Neuronal stem cell (in vitro differentiated cells): ENCODE measurements at places on chromosomes 3 and 15.

DNA sequence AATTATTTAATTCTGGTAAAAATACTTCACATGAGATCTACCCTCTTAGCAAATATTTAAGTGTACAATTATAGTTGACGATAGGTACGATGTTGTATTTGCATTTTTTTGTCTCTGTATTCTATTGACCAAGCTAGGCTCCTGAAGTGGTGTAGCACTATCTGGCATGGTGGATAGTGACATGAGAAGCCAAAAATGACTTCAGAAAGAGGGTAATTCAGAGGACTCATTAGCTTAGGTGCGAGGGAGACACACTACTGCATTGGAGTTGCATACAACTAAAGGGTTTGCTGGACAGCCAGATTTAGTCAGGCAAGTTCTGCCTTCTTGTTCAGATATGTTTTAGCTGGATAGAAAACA lies 50.6 kb downstream of the KBTBD8 start:
- DNase-seq, result no peak

GRCh38 chr15:96767703-96768434 lies 437.4 kb downstream of the NR2F2 start:
- no peak for DNase-seq

DNA sequence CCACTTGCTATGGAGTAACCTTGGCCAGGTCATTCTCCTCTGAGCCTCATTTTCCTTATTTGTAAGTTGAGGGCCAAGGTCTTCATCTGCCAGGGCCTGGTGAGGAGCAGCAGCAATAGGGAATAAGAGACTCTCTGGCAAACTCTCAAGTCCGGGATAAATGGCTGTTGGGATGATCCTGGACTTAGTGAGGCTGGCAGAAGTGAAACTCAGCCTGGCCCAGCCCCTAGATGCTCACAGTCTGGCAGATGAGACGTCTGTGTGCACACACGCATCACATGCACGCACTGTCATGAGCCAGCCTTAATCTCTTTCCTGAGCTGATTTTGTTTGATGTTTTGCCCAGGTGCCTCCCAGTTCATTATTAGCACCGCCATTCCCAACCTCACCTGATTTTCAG lies 26.8 kb downstream of the SLC6A6 start:
- no peak for DNase-seq

DNA sequence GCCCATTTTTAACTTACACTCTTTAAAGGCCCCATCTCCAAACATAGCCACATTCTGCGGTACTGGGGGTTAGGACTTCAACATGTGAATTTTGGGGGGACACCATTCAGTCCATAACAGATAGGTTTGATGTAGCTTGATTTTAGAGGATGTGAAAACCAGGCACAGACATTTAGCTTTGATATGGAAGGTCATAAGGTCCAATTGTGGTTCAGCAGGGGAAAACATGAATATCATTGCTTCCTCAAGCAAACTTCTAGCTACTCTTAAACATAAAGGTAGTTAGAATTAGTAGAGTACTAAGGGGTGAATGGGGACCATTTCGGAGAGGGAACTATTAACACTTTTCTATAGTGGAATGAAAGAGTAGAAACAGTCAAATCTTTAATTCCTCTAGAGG lies 13.6 kb upstream of the NFKBIZ start:
- no peak for DNase-seq

- no peak for DNase-seq
These were observed 149.9 kb upstream of the SLC2A2 start for GRCh38 chr3:171176244-171176933.

DNA sequence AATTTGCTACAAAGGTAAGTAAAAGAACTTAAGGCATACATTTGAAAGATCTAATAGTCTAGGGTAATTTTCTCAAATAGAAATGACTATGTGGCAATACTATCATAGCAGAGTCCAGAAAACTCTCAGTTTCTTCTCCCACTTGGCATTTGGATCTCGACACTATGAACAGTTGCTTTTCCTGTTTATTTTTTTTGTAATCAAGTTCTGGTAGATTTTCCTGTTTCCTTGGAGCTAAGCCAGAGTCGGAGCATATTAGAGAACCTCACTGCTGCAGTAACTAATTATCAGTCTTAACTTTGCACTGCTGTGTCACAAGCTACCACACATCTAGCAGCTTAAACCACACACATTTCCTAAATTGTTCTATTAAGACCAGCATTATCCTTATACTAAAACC lies 44.9 kb upstream of the ZNF385D start:
- no peak for DNase-seq

GRCh38 chr3:62774221-62774620 lies 101.0 kb downstream of the CADPS start:
- no peak for DNase-seq

DNA sequence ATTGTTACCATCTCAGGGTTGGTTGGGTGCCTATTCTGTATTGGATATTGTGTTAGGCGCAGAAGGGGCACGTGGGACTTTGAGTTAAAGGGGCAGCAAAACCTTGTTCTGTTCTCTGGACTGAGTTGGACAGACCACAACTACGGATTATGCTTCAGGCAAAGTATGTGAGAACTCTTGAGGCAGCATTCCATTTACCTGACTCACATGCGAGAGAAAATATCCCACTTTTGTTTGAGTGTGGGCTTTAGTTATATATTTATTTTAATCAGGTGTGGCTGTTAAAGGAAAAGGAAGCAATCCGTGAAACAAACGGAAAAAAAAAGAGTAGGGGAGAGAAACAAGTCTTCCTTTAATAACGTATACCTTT lies 627 bp upstream of the PLS1 start:
- no peak for DNase-seq

- no peak for DNase-seq
These were observed 8.6 kb downstream of the LTF start for GRCh38 chr3:46456118-46456517.

- DNase-seq, result no peak
These were observed 60.2 kb upstream of the CDAN1 start for GRCh38 chr15:42796955-42797782.

GRCh38 chr3:169264711-169265110 lies 398.8 kb downstream of the MECOM start:
- no peak for DNase-seq

DNA sequence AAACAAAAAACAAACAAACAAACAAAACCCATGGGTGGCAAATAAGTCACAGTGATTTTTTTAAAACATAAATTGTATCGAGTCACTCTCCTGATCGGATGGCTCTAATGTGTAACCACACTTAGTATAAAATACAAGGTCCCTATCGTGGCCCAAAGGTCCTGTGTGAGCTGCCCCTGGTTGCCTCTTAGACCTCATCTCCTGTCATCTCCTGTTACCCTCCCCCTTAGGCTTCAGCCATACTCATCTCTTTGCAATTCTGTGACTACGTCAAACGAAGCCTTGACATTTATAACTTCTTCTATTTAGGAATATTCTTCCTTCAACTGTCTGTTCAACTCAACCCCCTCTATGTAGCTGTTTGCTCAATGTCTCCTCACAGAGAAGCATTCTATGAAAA lies 43.9 kb upstream of the TTBK2 start:
- no peak for DNase-seq

DNA sequence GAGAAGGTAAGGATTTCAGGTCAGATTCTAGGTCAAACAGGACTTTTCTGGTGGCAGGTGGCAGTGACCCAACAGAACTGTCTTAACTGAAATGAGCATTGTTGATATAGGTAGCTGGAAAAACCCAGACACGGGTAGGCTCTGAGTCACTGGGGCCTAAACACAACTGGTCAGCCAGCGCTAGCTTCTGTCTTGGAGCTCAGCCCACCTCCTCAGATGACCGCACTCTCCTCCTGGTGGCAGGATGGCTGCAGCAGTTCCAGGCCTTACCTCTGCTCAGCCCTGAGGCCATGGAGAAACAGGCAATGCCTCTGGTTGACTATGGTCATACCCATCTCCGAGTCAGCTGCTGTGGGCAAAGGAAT lies 61.1 kb upstream of the GATA2 start:
- no peak for DNase-seq

- no peak for DNase-seq
These were observed 47.2 kb upstream of the EIF1B start for GRCh38 chr3:40262331-40262730.

DNA sequence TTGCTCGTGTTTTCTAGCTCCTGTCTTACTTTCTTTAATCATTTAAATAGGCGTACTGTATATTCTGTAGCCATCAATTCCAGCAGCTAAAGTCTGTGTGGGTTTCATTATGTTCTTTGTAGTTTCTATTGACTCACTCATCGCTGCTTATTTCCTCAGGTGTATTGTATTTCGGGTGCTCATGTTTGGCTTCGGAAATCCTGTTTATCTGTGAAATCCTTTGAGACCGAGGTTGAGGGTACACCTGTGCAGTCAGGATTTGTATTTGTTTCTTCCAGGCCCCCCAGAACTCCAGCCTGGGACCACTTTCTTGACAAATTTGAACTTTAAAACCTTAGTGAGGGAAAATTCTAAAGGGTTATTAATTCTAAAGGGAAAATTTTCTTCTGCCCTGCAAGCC lies 2.0 kb upstream of the PAK2 start:
- no peak for DNase-seq

- DNase-seq, result no peak
These were observed 62.6 kb downstream of the SMAD3 start for GRCh38 chr15:67127965-67128364.

DNA sequence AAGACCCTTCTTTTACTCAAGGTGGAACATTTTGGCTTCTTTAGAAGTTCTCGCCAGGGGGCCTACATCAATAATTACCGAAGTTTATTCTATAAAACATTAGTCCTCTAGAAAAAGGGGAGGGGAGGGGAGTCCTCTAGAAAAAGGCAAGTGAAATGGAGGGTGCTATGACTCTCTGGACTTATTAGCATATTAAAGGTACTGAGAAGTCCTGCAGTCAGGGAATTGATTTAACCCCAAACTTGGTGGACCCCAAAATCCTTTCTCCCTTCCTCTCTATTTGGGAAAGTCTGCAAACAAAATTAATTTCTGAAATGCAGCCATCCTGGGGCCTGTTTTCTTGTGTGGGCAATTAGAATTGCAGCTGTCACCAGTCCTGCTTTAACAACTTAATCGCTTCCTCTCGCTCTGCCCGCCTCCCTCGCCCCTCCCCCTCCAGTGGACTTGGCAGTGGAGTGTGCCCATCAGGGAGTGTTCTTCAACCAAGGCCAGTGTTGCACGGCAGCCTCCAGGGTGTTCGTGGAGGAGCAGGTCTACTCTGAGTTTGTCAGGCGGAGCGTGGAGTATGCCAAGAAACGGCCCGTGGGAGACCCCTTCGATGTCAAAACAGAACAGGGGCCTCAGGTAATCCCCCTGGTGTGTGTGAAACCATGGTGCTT lies 18.9 kb upstream of the LRRK1 start:
- DNase-seq, result no peak

- DNase-seq, result no peak
These were observed 21.0 kb upstream of the EID1 start for GRCh38 chr15:48856942-48857341.

DNA sequence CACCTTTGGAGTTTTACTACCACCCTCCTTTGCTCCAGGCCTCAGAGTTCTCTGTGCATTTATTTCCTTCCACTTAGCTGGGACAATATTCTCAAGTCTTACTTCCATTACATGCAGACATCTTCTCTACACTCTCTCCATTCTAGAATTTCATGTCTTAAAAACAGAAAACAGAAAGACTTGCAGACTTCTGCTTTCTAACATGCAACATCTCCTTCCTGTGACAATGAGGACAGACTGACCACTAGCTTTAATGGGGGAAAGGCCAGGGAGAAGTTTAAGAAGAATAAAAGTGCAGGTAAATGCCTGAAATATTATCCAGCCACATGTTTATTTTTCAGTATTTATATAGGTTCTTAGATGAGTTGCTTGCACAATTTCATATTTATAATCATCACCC lies 17.1 kb upstream of the CSTA start:
- DNase-seq, result no peak

DNA sequence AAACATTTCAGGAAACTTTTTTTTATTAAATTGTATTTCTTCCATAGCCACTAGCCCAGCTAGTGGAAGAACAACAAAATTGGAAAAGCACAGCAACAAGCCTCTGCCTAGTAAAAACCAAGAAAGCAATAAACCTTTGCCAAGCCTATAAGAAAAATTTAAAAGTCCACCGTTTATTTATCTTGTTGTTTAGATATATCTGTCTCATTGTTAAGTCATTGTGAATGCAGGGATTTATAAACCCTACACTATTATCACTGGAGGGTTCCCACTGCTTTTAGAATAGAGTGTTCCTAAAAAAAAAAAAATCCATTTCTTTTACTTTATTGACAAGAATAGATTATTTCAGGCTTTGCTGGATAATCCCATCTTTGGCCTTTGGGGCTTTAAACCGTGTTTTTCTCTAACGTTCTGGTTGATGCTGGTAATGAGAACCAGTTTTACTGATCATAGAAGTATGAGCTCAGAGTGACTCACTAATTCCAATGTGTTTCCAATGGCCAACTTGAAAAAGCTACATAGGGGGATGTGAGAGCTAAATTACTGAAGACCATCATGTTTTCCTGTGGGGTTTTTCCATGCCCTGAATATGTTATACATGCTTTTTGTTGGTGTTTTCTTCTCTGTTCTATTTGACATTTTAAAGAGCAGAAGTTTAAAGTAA lies 634.1 kb downstream of the RBMS3 start:
- no peak for DNase-seq

GRCh38 chr15:77811270-77811669 lies 178.6 kb upstream of the LINGO1 start:
- DNase-seq, result no peak

- DNase-seq, result no peak
These were observed 113.2 kb downstream of the PPP2R3A start for GRCh38 chr3:136078421-136079364.

GRCh38 chr3:179955809-179956208 lies 80.9 kb downstream of the PEX5L start:
- DNase-seq, result no peak

- DNase-seq, result no peak
These were observed 225.0 kb upstream of the ARHGEF26 start for GRCh38 chr3:153896197-153896596.

- no peak for DNase-seq
These were observed 207.0 kb upstream of the ATP10A start for GRCh38 chr15:26070095-26070532.

DNA sequence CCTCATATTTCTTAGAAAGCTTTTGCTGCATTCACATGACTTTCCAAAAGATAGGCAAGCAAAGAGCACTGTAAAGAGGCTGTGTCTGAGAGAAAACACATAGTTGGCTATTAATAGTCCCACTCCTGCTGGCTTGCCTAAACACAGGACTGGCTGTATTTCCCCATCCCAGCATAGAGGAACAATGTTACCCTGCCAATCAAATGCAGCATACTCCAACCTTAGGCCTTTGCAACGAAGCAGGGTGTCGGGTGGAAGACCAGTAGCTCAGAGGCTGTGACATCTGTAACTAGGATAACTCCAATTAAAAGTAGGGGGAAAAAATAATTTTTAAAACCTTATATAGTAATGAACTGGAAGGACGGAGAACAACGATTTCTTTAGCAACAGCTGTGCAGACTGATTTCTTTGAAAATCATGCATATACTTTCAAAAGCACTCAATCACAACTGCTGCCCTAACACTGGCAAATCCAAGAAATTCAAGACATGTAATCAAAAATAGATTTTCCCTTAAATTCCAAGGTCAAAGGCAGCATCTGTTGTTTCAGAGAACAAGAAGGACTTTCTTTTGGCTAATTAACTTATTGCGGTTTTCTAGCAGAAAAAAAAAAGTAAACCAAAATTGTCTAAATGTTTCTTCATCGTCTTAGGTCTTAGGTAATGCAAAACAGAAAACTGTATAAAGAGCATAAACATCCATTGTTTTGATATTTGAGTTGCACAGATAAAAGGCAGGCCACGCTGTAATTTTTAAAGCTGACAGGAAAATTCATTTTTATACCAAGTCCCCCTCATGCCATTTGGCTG lies 139.3 kb downstream of the TNIK start:
- no peak for DNase-seq

GRCh38 chr3:160820430-160820829 lies 64.4 kb downstream of the PPM1L start:
- DNase-seq, result no peak

GRCh38 chr3:45112939-45113338 lies 33.2 kb downstream of the CDCP1 start:
- no peak for DNase-seq
